CD4-positive, alpha-beta T cell treated with Interleukin-4 for 4 hours (primary cell): ENCODE measurements at places on chromosomes 4 and X.
A peak's percentile ranks its signal among the peaks of the same experiment; 100 is the strongest.

DNA sequence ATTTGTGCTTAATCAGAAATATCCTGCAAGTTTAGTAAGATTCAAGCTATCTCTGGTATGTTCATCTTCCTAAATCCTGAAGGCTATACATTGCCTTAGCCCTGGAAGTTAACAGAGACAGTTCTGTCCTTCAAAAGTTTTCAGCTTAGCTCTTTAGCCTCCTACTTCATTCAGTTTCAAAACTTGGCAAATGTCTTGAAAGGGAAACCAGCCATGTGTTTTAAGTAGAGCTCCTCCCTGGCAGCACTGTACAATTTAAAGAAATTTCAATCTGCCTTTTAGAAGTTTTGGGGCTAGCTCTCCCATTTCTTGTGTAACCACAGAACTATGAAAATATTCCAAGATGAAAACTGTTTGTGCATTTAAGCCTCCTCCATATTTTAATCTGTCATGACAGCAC is 47.0 kb downstream of the FANCB start:
- no peak for DNase-seq

- peak; percentile 49 for DNase-seq
Measured at GRCh38 chrX:11792461-11793421, 34.7 kb downstream of the MSL3 start.

- no peak for DNase-seq
Measured at GRCh38 chrX:10828640-10829039, 208.3 kb upstream of the MID1 start.

GRCh38 chr4:140351093-140352075 is 22.1 kb upstream of the SCOC start:
- DNase-seq: no peak

- DNase-seq: no peak
Measured at GRCh38 chr4:8893227-8893623, 21.6 kb upstream of the HMX1 start.

GRCh38 chr4:39341075-39341725 is 25.0 kb downstream of the RFC1 start:
- no peak for DNase-seq

- DNase-seq: no peak
Measured at GRCh38 chr4:114273238-114273637, 293.8 kb upstream of the ARSJ start.

DNA sequence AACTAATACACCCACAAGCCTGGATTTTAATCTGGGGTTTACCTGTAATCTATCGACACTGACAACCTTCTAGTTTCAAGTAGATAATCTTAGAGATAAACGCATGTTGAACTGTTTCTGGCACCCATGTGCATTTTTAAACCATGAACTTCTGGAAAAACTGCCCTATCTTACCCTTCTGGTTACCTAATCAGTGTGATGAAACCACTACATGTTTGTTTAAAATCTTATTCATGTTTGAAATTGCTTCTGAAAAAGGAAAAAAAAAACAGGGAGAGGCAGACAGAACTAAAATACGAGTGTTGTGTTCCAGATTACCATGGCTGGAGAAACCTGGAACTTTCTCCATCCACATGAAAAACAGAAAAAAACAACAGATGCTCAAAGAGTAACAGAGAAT is 139.3 kb downstream of the MID1IP1 start:
- DNase-seq: no peak

- no peak for DNase-seq
Measured at GRCh38 chr4:89928838-89929237, 34.2 kb downstream of the MMRN1 start.

DNA sequence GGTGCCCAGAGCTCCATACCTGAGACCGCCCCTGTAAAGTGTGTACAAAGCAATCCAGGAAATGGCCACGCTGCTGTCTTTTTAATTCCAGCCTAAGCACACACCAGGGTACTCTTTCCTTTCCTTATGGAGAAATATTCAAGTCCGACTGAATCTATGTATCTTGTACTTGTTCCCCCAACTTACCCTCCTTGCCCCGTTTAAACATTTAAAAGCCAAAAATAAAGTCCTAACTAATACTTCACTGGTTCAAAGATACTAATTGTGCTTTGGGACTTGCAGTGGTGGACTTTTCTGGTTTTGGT is 731 bp upstream of the AMMECR1 start:
- no peak for DNase-seq

DNA sequence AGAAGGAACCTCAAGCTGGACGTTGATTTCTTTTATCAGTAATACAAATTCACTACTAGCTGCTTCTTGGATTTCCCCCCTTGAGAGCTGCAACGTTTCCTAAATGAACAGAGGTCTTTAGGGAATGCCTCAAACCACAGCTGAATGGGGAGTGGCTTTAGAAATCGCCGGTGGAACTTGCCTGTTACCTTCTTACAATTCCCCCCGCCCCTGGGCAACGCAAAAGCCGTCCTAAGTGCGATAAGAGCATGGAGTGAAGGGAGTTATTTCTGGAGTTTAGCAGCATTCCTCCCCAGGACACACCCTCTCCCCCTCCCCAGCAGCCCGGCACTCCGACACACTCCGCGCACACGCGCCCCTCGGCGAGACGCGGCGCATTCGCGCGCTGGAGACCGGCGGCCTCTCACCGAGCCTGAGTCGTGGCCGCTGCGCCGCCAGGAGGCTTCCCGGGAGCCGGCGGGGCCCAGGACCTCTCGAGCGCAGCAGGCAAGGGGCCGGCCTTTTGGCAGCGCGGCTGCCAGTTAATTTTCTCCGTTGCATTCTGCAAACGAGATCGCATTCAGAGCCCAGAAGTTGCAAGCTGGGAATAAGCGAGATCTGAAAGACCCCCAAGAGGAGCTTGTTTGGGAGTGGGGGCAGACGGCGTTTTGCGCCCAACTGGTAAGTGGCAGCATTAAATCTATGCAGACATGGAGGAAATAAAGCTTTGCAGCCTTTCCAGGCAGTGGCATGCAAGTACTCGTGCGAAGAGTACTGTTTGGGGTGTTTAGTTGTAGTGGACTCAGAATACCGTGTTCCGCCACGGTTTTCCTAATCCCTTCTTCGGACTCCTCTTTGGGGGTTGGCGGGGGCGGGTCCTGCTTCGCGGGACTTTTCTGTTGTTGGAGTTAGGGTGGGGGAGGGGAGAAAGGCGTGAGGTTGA is 134.7 kb downstream of the PALLD start:
- DNase-seq: no peak

DNA sequence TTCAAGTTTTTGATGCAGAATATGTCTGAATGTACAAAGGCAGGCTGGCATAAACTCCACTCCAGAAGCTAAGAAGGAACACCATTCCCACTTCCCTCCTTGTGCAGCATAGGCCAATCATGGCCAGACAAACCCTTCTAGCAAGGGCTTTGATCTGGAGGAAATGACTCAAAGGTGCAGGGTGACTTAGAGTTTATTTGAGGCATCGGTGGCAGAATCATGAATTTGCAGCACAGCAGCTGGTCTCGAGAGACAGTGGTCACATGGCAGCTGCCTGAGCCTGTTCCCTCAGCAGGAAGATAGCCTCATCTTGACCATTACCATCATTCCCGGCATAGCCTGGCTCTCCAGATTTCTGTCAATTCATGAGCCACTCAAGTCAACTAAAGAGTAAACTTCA is 154.5 kb downstream of the ATP10D start:
- no peak for DNase-seq

DNA sequence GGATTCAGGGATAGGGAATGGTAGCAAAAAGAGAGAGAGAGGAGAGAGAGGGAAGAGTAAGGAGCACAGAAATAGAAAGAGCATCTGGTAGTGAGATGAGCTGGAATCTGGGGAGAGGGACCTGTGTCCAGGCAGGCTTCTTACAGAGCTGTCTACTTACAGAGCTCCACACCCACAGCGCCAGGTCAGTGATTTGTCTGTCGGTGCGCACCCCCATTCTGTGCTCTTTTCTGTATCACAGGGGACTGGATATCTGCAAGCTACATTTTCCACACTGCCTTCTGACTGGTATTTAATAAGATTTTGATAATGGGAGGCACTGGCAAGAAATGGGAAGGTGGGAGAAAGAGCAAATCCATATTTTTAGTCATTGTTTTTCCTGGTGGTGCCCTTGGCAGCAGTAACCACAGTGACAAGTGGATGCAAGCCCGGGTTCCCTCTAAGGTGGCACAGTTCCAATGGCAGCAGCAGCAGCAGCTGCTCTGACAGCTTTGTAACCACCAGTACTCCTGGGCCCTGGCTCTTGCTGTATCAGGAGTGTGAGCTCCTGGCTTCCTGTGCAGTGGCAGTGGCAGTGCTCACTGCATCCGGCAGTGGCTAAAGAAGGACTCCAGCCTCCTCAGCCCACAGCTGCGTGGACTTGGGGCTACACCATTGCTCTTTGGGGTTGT is 300.5 kb downstream of the TRIML1 start:
- DNase-seq: no peak

DNA sequence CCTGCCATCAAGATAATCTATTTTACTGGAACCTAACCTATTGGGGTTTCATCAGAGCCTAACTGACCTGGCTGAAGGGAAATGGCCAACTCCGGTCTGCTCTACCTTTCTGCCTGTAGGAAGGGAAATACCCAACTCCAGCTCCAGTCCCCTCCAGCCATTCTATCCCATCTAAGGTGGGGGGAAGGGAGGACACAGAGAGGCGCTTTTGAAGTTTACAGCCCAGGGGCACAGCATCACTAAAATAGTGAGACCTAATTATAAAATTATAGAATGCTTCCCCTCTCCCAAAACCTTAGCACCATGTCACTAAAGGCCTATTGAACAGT is 27.8 kb upstream of the ACSL4 start:
- no peak for DNase-seq

GRCh38 chr4:81666491-81666890 is 194.8 kb upstream of the RASGEF1B start:
- DNase-seq: no peak

DNA sequence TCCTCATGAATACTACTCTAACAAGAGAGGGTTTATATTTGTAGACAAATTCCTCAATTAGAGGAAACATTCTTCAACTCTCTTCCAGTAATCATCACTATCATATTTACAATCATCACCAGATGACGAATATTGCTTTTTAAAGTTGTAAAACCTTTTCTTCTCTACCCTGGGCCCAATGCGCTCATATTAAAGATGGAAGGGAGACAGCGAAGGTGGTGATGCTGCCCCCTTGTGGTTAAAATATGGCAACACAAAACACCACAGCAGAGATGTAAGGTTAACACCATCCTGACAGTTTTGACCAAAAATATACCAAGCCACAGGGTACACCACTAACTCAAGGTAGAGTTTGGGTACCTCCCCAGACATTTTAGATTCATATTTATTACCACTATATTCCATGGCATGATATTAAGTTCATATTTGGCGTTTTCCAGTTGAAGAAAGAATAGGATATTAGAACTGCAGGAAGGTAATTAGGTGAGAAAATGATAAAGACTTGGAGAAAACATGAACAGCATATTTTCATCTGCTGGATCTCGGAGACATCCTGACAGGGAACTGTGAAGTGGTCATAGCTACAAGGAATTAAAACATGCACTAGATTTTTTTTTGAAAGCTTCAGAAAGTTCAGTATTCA is 72.8 kb downstream of the SLC9A7 start:
- DNase-seq: peak; percentile 56

- no peak for DNase-seq
Measured at GRCh38 chr4:34636623-34637022, 1607.7 kb downstream of the ARAP2 start.
